ENCODE measurements at places on chromosomes 2 and 18.

DNA sequence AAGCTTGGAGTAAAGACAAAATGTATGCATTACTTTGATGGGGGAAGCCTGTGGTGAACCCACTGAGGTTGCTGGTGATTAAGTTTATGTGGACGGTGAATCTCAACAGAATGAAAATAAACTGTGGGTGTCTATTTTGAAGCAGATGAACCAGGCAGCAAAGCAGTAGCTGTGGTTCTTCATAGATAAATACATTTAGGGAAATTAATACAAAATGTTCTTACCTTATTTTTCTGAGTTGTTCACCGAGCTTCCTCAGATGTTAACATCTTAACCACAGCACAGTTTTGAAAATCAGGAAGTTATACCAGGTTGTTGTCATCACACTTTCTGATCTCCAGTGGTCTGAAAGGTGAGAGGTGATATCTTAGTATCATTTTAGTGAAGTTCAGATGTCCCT, 53.9 kb downstream of the NCK2 start:
- no peak for DNase-seq

- no peak for DNase-seq
These were observed 389.6 kb downstream of the THSD7B start for GRCh38 chr2:137154946-137155345.

- DNase-seq: no peak
These were observed 17.1 kb downstream of the TMEM185B start for GRCh38 chr2:120206022-120206581.

DNA sequence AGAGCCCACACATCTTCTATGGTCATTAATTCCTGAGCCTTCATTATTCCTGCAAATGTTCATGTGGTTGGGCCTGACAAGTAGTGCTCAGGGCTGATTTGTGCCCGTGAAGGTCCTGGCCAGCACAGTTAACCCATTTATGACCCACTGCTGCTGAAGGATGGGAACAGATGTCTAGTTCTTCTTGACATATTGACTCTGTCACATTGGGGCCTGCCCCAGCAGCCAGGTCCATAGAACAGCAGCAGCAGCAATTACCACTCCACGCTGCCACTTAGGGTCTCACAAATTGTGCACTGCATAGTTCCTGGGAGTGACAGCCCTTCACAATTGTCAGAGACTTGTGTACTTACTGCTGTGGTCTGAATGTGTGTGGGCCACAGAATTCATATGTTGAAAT, 442.3 kb upstream of the RGPD4 start:
- DNase-seq: no peak

DNA sequence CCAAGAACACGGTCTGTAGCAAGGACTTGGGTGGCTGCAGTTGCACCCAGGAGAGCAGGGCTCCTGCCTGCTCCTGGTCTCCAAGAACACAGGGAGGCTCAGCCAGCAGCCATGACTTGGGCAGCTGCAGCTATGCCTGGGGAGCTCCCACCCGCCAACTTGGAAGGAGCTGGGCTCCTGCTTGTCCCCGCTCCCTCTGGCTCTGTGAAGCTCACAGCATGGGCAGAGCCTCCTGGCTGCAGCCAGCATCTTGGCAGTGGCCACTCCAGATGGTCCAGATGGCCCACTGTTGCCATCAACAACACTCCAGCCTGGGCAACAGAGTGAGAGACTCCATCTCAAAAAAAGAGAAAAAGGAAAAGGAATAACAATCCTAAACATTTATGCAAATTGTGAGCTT, 5.2 kb downstream of the ZSCAN30 start:
- DNase-seq: no peak

DNA sequence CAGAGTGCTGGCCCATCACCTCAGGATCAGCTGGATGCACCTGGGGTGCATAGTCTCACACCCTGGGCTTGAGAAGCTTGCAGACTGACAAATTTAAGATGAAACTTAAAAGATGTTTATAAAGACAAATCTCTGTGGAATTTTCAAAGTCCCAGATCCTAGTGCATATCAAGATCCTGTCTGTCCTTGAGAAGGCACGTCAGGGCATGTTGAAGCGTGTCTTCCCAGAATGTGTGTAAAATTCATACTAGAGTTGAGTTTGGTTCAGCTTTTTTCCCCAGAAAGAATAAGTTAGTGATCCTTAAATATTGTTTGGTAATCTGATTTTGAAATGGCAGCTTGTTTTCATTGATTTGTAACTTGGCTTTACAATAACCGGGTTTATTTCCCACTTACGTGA, 27.5 kb downstream of the INSIG2 start:
- DNase-seq: no peak

GRCh38 chr18:2570772-2571199, 519 bp downstream of the METTL4 start:
- peak; percentile 69 for DNase-seq

DNA sequence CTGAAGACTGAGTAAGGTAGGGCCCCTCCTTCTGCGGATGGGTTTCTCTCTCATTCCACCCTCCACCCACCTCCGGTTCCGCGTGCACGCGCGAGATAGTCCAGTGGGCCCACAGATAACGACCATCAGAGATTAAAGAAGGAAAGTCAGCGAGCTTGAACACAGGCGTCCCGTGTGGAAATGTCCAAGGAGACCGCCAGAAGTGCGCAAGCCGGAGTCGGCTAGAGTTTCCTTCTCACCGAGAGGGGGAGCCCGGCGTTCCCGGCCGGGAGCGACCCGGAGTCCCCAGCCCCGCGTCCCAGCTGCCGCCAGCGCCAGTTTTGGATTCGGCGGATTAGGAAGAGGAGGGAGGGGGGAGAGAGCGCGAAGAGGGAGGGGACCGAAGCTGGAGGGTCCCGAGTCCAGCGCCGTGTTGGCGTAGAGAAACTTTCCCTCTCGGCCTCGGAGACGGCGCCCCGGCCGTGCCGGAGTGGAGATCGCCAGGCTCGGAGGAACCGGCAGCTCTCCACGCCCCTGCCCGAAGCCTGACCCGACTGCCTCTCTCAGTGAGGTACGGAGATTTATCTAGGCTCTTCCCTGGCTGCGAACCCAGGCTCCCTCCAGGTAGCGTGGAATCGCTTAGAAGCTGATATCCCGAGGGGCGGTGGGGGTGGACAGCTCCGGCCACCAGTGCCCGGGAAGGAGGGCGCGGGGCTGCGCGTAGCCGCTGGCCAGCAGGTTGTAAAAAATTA, at the start of gene GULP1:
GULP1 (plus strand) TSS at position 258 of the 731 bp plus-strand sequence. CDS start 185,829 bp downstream, outside the sequence.
- DNase-seq: no peak

GRCh38 chr2:8597559-8598225, 84.2 kb upstream of the ID2 start:
- DNase-seq: no peak

DNA sequence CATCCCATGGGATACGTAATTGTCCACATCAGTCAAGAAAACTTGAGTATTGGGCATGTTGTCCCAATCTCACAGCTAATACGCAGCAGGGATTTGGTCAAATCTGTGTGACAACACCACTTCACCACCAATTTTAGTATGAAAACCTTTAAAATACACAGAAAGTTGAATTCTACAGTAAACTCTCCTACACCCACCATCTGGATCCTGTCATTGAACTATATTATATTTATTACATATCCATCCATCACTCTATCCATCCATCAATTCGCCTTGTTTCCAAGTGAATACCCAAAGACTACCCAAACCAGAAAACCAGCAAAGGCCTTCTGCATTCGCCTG, 846 bp upstream of the FKBP7 start:
- no peak for DNase-seq

- DNase-seq: peak; percentile 90
These were observed 56.8 kb downstream of the MRPL33 start for GRCh38 chr2:27828305-27828704.

DNA sequence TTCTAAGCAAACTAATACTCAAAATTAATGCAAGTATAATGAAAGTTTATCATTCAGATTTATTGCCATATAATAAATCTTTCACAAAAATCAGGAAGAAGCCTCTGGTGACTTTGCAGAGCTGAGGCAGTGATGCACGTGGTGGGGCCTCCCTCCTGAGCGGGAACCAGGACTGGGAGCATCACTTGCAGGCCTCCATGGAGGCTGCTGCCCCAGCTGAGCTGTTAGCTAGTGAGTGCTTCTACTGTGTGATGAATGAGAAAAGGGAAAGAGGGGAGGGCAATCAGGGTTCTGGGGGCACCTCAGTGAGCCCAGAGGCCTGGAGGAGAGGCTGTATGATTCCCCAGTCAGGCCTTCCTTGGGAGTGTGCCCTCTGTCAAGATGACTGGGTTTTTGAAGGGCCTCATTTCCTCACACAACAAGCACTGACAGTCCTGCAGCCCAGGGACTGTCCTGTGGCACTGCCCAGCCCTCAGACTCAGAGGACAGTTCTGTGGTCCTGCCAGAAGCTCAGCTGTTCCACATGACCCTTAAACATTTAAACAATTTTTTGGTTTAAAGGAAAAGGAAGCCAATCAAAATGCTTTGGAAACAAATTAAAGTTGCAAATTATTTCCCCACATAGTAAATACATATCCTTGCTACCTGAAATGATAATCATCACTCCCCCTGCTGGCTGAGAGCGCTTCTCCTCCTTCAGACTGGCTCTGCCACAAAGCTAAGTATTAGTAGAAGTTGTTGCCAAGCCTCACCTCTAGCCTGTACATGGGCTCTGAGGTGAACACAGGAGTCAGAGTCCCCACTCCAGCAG, 90.9 kb upstream of the SMAD7 start:
- DNase-seq: peak; percentile 25

- DNase-seq: no peak
These were observed 8.8 kb downstream of the MGAT5 start for GRCh38 chr2:134262684-134263083.

GRCh38 chr2:146952696-146953095, 892.1 kb upstream of the ACVR2A start:
- no peak for DNase-seq

- no peak for DNase-seq
These were observed 466.6 kb downstream of the LPIN1 start for GRCh38 chr2:12212841-12213597.

- DNase-seq: no peak
These were observed 546.6 kb upstream of the CHAC2 start for GRCh38 chr2:53220969-53221368.

DNA sequence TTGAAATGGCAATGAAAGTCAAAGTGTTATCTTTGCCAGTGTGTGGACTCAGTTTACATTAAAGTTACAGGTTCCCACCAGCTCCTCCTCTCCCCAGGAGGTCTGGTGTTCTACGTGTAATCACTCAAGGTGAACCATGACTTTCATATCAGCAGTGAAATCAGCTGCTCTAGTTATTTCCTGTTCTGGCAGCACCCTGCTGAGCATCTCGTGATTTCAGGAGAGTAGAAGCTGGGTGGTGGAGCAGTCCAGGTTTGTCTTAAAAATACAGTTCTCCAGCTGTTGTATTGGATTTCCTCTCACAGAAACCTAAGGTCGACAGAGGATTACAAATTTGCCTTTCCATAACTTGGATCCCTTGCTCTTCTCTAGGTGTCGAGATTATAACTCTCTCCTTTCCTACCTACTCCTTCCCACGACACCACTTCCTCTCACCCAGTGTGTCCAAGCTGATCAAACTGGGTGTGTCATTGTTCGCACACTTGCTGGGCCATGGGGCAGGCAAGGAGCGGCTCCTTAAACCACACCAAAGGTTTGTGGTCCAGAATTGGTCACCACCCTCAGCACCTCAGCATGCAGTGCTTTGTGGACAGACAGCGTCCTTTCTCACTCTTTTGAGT, 13.0 kb upstream of the ARHGAP25 start:
- DNase-seq: no peak

DNA sequence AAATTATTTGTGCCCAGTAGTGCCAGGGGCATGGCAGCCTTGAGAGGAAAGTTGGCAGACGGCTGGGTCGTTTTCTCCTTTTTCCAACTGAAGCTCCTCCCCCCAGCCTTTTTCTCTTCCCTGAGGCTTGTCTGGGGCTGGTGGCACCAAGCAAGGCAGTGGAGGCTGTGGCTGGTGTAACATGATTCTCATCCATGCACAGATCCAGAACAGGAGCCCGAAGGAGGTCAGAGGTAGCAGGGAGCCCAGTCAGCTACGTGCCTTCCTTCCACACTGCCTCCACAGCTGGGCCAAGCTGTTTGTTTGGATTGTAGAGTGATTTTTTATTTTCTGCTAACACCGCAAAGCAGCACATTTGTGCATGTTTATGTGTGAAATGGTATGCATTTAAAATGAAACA, 170.3 kb upstream of the MGAT5 start:
- DNase-seq: no peak

- no peak for DNase-seq
These were observed 450.6 kb downstream of the TSN start for GRCh38 chr2:122206101-122206500.

- DNase-seq: peak; percentile 70
These were observed 821.8 kb downstream of the MBD2 start for GRCh38 chr18:53402670-53403069.

- DNase-seq: no peak
These were observed 28.2 kb downstream of the GREB1 start for GRCh38 chr2:11562011-11562410.

DNA sequence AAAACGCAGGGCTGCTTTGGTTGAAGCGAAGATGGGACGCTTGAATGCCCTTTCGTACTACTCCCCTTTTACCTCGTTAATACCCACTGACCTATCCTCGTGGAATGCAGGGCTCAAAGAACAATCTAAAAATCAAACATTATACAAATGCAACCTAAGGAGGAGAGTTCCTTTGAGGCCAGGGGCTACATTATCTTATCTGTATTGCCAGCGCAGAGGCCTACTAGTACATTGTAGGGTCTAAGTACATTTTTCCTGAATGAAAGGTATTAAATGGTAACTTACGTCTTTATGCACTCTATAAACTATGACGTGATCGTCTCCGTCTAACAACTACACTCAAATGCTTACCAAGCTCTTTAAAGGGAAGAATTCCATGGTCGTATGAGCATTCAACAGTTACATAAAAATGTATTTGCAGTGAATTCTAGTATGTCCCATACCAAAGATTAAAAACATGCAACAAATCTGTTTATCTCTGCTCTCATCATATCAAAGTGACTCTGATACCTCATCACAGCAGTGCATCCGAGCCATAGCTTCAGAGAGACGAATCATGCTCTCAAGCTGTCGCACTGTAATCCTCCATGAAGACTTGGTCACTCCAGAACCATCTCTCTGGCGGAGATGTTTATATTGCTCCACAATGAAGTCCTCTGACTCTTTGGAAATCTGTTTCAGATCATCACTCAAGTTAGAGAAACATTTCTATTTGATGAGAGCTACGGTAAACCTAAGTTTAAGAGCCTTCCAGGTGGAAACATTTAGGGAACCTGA, 14.1 kb upstream of the LCT start:
- no peak for DNase-seq

DNA sequence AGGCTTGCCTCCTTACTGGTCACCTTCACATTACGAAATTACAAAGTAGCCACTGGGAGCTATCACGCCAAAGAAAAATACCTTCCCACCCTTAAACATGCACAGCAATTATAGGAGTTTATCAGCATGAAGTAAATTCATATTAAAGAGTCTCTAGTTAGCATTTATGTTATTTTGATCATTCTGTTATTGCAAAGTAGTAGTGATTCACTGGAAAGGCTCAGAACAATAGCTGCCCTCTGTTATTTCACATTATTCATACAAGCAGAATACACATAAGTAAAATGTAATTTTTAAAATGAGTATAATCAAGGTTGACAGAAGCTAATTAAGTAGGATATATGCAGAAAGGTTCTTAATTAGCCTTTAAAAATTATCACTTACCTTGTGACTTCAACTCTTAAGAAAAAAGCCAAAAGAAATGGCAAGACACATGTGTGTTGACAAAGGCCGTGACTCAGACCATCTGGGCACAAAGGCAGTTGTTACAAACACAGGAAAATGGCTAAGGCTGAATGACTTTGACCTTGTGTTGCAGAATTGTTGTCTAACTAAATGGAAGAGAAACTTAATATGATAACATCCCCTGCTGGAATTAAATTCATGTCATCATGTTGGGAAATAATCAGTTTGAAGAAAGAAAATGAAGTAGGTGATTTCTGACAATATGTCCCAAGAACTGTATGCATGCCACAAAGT, 108.3 kb downstream of the ARL6IP6 start:
- no peak for DNase-seq

- no peak for DNase-seq
These were observed 26.6 kb downstream of the PLB1 start for GRCh38 chr2:28522481-28522880.
